ENCODE measurements at places on chromosomes 5 and 9.

DNA sequence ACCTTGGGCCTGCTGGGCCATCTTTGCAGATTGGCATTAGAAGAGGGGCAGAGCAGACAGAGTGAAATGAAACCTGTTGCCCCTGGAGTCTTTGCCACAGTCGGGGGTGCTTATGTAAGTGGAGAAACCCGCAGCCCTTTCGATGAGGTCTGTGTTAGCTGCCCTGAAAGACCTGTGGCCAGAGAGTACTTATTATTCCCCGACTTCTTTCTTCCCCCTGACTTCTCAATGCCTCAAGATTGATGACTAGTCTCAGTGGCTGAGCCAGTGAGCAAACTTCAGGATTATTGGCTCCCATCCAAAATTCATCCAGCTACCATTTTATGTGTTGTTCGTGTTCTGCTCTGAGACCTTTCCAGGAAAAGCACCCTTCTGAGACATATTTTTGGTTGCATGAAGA, 7.6 kb downstream of the NTRK2 start:
- no peak for DNase-seq

GRCh38 chr5:109411627-109412026, 1.9 kb upstream of the PJA2 start:
- peak; percentile 43 for DNase-seq

- no peak for DNase-seq
Measured at GRCh38 chr5:98307811-98308210, 465.7 kb upstream of the RGMB start.

- peak; percentile 86 for DNase-seq
Measured at GRCh38 chr9:112858625-112859147, 32.0 kb downstream of the SLC46A2 start.

GRCh38 chr9:89252651-89253267, 58.2 kb upstream of the CKS2 start:
- no peak for DNase-seq

- no peak for DNase-seq
Measured at GRCh38 chr5:103228588-103228987, 30.0 kb upstream of the MACIR start.

DNA sequence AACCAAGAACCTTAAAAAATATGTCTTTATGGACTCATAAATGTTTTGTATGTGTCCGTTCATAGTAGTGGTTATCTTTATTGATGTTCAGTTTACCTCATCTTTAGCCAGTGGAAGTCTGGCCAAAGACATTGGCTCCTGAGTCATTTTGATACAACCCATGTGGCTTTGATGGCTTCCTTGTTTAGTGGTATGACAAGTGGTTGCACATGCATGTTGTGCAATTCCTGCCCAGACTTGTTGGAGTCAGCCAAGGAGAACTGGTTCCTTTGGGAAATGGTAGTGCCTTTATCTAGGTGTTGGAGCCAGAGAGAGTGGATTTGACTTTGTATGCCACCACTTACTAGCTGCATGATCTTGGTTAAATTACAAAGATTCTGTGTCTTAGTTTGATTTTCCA, 94.3 kb downstream of the RPS23 start:
- DNase-seq, result peak; percentile 72

- no peak for DNase-seq
Measured at GRCh38 chr5:149186506-149186905, 45.2 kb downstream of the ABLIM3 start.

GRCh38 chr9:12817702-12818101, 42.9 kb downstream of the LURAP1L start:
- no peak for DNase-seq

- no peak for DNase-seq
Measured at GRCh38 chr9:111005746-111006470, 32.4 kb downstream of the LPAR1 start.

DNA sequence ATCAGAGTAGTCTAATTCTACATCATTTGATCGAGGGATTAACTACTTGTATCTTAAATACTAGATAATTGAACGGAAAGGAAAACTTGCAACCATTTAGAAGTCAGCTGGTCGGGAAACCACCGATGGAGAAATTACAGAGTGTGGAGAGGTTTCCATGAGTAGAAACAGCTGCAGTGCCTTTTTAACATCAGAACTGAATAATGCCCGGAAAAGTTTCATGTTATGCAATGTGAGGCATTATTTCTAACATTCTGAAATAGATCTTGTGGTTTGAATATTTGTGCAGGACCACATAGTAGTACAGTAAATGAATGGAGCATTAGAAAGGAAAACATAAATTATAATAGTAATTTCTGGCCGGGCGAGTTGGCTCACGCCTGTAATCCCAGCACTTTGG, 88.1 kb upstream of the RNF180 start:
- DNase-seq, result no peak

- DNase-seq, result no peak
Measured at GRCh38 chr5:114185274-114185673, 176.6 kb upstream of the KCNN2 start.

DNA sequence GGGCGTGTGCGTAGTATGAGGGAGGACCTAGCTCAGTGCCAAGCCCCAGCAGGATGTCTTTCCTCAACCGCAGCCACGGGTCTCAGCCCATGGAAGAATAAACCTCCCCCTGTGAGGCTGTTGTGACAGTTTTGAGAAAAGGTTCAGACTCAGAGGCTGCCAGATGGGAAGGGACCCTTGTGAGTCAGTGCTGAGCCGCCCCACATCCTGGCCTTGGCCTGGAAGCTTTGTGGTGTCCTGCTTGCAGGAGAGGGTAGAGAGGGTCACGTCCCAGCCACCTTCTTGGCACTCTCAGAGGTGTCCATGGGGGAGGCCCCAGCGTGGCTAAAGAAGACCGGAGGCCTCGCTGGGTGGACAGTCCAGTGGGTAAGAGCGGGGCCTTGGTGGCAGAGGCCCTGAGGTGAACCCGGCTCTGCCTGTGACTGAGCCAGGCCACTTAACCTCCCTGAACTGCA, 2.8 kb downstream of the GRHPR start:
- DNase-seq, result no peak

DNA sequence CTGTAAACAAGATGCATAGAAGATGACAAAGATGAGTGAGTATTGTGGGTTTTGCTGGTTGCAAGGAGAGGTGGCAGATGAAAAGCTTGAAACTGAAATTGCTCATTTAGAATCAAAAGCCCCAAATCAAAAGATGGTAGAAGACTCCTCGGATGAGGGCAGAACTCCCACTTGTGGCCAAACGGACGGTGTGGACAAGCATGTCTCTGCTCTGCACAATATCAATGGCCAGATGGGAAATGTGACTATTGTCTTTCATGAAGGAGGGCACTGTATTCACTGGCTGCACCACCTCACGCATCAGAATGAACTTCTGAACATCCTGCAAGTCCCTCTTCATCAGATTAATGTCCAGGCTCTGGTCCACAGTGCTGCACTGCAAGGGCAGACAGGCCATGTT, 541.7 kb downstream of the MTRR start:
- no peak for DNase-seq
